ENCODE measurements at places on chromosomes 1 and 21.

- DNase-seq, result no peak
Measured at GRCh38 chr1:31032266-31032665, 33.3 kb downstream of the PUM1 start.

DNA sequence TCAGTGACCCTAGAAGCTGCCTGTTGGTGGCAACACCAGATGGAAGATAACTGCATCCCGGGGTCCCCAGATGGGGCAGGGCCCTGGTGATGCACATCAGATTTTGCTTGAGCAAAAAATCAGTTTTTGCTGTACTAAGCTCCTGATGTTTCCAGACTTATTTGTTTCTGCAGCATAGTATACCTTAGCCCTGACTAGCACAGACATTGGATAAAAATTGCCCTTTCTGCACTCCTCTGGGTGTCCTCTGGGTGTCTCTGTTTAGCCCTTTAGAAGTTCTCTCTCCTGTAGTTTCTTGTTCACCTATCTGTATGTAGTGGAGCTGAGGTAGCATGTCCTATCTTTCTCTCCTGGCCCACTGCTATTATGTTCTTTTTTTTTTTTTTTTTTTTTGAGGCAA is 30.3 kb upstream of the PLA2G2C start:
- DNase-seq, result no peak

DNA sequence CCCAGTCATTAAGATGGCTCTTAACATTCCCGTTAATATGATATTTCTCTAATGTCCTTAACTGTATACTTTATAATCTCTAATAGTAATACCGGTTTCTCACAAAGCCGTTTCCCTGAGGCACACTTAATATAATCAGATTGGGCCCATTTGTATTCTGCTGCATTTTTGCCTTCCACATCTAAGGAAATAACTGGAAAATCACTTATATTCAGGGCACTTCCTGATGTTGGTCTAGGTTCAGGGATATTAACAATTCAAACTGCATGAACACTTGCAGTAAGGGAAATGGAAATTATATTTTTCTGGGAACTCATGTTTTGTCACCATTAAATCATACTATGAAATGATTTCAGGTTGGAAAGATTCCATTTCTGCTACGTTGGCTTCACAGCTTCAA is 119.8 kb downstream of the TPR start:
- DNase-seq, result no peak

DNA sequence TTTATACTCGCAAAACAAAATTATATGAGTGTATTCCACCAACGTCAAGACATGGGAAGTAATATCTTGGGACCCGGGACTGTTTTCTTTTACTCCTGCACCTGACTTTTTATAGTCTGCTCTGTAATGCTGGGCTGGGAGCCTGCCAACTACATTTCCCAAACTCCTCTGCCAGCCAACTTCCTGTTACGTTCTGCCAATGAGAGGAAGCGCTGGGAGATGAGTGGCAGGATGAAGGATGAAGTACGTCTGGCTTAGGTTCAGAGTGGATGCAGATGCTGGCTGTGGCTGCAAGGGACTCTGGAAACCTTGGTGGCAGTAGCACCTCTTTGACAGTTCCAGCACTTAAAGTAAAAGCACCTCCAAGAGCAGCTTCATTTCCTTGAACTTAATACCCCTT is 59.6 kb downstream of the USP24 start:
- no peak for DNase-seq

DNA sequence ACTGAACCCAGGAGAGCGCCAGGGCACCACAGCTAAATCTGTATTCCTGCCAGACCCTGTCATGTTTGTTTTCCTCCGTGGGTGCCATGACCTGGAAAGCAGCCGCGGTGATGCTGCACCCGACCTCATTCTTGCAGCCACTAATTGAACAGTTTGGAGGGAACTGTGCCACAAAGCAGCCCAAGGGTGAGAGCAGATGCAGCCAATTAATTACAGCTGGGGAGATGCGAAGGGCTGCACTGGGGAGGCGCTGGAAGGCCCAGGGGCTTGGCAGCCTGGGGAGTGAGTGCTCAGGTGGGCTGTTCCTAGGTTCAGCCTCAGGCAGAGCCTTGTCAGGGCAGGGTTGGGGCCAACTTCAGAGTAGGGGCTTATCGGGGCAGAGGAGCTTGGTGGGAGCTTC is 158.4 kb upstream of the CD34 start:
- no peak for DNase-seq

DNA sequence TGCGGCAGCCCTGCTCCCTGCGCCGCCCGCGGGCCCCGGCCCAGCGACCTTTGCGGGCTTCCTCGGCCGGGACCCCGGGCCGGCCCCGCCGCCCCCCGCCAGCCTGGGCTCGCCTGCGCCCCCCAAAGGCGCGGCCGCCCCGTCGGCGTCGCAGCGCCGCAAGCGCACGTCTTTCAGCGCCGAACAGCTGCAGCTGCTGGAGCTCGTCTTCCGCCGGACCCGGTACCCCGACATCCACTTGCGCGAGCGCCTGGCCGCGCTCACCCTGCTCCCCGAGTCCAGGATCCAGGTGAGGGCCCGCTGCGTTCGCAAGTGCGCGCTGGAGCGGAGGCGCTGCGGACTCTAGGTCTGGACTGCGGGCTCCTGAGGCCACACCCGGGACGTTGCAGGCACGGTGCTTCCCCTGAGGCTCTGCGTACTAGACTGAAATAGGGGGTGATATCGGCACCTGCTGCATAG is 351 bp downstream of the MIXL1 start:
- no peak for DNase-seq

DNA sequence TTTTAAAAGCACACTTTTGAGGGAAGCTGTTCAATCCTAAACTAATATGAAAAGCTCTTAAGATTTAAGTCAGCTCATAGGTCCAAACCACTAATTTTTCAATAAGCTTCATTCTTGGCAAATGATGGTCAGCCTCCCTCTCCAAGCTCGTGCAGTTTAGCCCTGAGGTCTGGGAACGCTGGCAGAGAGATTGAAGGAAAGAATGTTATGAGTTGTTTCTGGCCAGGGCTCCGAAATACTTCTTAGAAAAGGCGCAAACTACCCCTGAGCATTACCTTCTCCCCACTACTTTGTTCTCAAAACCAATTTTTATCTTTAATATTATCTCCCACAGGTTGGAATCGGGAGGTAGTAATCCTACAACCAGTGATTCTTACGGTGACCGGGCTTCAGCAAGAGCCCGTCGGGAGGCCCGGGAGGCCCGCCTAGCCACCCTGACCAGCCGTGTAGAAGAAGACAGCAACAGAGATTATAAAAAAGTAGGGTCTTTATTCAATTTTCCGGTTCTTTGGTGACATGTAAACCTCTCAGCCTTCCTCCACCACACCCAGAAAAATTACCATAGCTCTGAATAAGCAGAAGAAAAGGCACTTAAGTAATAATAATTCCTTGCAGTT is 147.7 kb downstream of the SYT2 start:
- DNase-seq, result no peak

- no peak for DNase-seq
Measured at GRCh38 chr1:11676386-11677103, 4.4 kb downstream of the MAD2L2 start.

- DNase-seq, result no peak
Measured at GRCh38 chr21:44377922-44378645, 24.7 kb downstream of the TRPM2 start.

DNA sequence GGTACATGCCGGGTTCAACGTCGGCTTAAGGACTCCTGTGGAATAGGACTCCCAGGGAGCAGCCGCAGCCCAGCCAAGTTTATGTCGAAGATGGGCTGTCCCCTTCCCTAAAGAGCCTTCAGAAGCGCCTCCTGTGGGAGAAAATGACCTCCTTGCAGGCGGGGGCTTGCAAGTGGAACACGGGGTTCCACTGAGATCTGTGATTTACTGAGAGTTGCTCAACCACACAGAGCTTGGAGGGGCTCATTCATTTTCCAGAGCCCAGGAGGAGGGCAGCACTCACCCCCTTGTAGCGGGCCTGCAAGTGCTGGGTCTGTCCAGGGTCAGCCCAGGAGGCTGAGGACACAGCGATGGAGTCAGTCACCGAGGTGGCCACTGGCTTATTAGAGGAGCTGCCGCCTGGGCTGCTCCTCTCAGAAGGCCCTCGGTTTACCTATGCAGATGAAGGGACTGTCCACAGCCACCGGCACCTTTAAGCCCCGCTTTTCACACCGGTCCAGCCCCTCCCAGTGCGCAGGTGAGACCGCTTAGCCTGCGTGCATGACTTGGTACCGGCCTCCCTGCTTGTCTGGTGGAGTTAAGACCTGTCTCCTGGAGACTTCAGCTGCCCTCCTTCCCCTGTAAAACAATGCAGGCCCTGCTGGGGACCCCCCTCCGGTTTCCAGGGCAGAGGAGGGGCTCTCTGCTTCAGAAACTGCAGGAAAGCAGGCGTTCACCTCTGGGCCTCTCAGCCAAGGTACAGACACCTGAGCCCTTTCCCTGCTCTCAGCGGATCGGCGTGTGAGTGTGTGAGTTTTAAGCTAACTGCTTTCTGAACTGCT is 57.5 kb downstream of the ATP5PO start:
- DNase-seq, result no peak

GRCh38 chr21:31459457-31459856 is 115.4 kb upstream of the TIAM1 start:
- no peak for DNase-seq

DNA sequence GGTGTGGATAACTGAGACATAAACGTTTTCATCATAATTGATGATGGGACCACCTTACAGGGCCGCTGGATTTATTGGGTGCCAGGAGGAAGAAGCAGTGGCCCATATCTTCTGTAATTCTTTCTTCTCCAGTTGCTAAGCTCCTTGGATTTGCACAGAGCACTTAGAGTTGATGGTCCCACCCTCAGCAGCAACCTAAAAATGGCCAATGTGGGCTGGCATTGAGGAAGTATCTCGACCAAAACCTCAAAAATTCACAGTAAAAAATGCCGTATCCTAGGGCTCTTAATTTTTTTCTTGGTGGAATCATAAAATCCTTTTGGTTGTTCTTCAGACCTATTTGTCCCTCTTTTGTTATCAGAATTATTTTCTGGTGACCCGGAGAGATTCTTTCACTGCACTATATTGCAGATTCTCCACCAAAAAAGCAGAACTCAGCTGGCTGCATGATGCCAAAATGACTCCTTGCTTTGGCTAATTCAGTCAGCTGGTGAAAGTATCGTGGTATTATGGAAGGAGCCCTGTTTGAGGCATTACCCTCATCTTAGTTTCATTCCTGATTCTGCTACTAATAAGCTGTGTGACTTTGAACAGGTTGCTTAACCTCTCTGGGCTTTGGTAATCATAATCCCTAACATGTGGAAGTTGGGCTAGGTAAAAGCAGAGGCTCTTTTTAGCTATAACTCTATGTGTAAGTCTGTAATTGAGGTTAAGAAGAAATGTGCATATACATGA is 27.6 kb downstream of the KIRREL1 start:
- DNase-seq, result no peak

DNA sequence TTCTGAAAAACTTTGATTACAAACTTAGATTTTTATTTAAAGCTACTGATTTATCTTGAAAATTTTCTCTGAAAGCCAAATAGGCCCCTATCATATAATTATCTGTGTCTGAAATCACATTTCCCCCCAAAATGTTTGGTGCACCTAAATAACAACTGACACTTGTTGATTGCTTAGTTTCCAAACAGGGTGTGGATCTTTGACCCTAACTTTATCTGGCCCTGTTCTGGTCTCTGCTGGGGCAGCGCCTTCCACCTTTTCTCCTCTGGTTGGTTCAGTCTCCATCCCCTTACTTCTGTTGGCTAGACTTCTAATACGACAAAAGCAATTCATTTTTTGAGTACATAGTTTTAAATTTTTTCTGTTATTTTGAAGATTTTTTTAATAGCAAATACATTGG is 10.2 kb upstream of the OTUD7B start:
- DNase-seq, result no peak

- DNase-seq, result no peak
Measured at GRCh38 chr1:152110365-152110859, 4.8 kb downstream of the TCHH start.

GRCh38 chr21:31914472-31914871 is 41.7 kb downstream of the HUNK start:
- DNase-seq, result no peak

DNA sequence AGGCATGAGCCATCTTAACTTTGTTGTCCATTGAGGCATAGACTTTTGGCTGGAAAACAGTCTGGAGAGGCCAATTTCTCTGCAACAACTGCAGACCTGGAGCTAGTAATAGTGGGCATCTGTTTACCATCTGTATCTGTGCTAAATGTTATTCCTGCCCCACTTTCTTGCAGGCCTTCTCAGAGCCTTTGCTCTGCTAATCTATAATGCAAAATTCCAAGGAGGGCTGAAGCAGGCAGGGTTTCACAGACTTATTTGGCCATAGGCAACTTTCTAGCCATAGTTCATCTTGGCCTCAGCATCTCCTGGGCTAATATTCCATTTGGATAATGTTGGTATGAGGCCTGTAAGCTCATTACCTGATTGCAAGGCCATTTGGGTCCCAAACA is 124.5 kb upstream of the CSF3R start:
- no peak for DNase-seq

GRCh38 chr1:31694964-31695313 is 8.9 kb downstream of the COL16A1 start:
- no peak for DNase-seq

GRCh38 chr1:204087893-204088528 is 15.1 kb downstream of the SOX13 start:
- DNase-seq, result no peak

DNA sequence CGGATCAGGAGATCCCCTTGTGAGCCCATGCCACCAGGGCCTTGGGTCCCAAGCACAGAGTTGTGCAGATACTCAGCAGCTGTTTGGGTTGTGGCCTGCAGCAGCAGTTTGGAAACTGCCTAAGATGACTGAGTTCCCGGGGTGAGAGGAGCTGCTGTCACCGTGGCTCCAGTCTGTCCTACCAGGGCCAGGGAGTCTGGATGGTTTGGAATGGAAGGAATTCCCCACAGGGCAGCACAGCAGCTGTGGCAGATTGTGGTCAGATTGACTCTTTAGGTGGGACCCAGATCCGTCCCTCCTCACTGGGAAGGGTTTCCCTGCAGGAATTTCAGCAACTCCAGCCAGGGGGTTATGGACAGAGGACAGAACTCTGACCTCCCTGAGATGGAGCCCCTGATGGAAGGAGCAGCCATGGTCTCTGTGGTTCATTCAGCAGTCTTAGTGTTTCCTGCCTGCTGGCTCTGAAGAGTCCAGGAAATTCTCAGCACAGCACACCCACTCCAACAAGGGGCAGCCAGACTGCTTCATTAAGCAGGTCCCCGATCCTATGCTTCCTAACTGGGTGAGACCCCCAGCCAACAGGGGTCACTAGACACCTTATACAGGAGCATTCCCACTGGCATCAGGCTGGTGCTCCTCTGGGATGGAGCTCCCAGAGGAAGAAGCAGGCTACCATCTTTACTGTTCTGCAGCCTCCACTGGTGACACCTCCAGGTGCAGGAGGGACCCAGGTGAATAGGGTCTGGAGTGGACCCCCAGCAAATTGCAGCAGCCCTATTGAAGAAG is 51.5 kb upstream of the TNFSF4 start:
- no peak for DNase-seq

GRCh38 chr21:14842601-14843000 is 222.2 kb downstream of the NRIP1 start:
- DNase-seq, result peak; percentile 27
